ENCODE measurements at places on chromosomes 12 and 14.

DNA sequence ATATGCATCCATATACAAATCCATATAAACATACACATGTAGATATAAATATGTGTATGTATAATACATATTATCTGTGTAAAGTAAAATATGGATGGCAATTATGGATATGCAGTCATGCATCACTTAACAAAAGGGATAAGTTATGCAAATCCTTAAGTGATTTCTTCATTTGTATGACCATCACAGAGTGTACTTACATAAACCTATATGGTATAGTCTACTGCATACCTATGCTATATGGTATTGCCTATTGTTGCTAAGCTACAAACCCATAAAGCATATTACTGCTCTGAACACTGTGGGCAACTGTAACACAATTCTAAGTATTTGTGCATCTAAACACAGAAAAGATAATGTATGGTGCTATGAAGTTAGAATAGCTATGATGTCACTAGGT, 227.2 kb downstream of the SLC6A15 start:
- DNase-seq, result no peak

GRCh38 chr12:13713556-13714410, 267.6 kb downstream of the GRIN2B start:
- DNase-seq, result no peak

- DNase-seq, result no peak
Observed at GRCh38 chr12:49762468-49762847, 21.1 kb downstream of the TMBIM6 start.

GRCh38 chr12:127696963-127697362, 570.0 kb upstream of the TMEM132C start:
- DNase-seq, result no peak

- DNase-seq, result no peak
Observed at GRCh38 chr12:116880213-116880816, 926 bp downstream of the HRK start.

GRCh38 chr12:67794161-67794560, 145.6 kb downstream of the DYRK2 start:
- no peak for DNase-seq

DNA sequence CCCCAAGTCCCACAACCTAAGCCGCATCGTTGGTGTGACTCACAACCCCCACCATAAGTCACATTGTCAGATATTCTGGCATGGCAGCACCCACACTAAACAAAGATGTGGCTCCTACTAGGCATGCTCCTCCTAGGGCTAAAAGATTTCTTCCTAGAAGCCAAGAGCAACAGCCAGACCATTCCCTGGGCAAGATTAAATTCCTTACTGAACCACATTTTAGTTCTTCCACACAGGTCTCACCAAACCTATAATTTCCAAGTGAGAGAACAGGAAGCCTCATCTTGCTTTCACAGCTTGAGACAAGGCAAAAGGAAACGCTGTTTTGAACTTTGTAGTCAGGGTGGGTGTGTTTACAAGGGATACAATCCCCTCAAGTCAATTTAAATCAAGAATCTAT, 632.8 kb downstream of the DIO2 start:
- DNase-seq, result no peak

DNA sequence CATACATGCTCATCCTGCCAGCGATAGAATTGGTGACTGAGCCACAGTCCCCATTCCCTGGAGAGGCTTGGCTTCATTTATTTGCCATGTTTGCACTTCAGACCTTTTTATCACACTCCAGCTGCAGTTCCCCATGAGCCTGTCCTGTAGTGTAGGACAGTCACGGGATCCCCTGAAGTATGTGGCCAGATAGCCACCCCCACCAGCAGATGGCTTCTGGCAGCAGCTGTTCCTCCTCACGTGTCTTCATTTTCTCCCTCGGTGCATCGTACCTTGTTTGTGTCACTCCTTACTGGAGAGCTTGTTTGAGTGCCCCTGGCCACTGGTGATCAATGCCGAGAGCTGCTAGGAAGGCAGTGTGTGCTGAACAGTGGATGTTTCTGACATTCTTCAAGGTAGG, 40.2 kb downstream of the UBE3B start:
- DNase-seq, result no peak

DNA sequence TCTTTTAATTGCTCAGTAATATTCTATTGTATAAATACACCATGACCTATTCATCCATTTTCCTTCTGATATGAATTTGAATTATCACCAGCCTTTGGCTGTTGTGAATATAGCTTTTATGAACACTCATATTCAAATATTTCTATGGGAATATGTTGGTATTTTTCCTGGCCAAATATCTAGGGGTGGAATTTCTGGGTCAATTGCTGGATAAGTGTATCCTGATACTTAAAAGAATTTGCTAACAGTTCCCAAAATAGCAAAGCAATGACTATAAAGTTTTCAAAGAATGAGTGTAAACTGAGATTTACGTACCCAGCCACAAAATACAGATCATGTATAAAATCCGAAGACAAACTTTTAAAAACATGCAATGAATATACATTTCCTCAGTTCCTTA, 148.7 kb upstream of the CLEC14A start:
- no peak for DNase-seq

DNA sequence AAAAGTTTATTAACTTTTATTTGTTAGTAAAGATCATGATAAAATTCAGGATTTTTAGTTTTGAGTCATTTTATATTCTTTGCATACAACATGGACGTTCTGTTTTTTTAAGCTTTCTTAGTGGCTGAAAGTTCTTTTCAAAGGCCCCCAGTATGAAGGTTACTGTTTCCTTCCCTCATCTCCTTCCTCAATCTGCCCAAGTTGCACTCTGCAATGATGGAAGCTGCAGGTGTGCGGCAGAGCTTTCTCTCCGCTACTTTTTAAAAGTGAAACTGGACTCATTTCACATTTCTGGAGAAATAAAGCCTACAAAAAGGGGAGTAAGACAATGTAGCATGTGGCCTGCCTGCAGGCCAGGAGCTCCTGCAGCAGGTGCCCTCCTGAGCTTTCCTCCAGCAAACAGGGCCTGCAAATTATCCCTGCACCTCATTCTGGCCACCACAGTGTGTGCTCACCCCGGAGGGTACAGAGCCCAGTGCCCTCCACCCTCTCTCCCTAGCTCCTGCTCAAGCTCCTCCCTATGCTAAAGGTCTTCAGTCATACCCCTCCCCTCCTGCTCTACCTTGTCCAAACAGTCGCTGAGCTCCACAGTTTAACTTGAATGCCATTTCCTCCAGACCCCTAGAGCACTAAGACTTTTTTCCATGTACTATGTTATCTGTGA, 78.9 kb downstream of the SETD3 start:
- DNase-seq, result no peak

GRCh38 chr14:99889268-99889667, 96.1 kb downstream of the EML1 start:
- no peak for DNase-seq

DNA sequence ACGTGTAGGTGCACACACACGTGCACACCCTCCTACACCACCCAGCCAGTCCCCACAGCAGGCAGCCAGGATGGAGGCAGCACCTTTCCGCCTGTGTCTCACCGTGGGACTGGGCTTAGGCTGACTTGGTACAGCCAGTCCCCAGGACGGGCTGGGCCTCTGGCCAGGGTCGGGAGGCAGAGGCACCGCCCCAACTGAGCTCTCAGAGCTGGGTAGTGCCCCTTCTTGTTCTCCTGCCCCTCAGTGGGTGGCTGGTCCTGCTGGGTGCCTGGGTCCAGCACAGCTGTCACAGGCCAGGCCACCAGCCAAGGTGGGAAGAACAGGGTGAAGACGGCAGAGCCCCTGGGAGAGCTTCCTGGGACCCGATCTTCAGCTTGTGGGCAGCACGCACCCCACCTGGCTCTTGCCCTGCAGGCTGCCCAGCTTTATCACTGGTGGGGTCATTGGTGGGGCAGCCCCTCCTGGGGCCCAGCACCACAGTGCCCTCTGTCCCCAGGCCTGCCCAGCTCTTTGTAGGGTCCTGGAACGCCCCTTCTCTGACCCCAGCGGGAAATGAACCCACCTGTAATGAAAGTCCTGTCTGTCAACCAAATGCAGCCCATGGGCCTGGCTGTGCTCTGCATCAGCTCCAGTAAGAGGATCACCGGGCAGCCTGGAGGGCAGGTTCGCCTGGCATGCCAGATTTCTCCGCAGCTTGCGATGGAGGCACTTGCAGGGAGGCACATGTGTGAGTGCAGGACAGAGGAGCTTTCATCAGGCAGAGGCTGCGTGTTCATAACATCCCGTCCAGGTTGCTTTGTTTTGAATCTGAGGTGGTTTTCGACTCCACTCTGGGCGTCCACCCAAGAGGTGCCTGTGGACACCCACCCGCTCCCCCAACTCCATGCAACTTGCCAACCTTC, 14.7 kb downstream of the CDCA4 start:
- no peak for DNase-seq

DNA sequence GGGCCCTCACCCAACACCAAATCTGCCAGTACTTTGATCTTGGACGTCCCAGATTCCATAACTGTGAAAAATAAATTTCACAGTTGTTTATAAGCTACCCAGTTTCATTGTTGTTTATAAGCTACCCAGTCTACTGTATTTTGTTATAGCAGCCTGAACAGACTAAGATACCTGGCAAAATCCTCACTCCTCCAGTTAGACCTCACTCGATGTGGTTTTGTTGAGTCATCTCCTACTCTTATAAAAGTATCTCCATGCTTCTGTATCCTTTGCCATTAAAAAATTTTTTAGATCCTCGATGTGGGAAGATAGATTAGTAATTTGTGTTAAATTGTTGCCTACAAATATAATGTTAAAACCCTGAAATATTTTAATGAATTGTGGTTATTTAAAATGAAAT, 16.0 kb downstream of the TXNDC16 start:
- DNase-seq, result no peak

DNA sequence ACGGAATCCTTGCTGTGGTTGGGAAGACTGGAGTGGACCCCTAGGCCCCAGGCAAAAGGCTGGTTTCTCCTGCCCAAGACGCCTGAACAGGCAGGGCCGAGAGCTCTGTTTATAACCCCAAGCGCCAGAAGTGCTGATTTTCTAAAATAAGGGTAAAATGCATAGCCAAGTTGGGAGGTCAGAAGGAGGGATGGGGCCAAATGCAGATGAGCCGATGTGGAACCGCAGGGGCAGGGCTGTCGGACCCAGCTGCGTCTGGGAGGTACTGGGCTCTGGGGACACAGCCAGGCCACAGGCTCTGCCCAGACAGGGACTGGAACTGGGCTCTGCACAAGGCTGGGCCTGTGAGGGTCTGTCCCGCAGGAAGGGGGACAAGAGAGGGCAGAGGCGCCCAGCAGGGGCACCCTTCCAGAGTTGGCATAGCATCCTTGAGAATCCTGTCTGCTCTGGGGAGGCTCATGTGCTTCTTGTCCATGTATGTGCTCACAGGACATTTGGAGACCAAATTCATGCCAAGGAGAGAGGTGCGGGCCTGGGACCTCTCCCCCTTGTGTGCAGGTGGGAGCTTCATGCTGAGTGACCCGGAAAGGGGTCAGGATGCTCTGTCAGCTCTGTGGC, 49.1 kb downstream of the JAG2 start:
- no peak for DNase-seq

DNA sequence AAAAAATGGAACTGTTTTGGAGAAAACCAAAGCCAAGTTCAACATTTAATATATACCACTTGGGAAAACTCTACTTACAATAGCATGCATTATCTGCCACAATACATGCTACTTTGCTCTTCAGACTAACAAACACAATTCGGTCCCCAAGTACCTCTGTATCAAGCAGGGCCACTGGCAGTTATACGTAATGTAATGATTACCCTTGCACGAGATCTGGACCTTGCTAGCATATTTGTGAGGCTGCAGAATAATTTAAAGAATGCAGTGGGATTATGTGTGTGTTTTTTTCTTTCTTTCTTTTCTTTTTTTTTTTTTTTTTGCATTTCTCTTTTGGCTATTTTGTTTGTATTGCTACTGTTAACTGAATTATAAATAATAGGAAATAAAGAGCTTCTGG, 22.8 kb upstream of the PYGL start:
- no peak for DNase-seq

DNA sequence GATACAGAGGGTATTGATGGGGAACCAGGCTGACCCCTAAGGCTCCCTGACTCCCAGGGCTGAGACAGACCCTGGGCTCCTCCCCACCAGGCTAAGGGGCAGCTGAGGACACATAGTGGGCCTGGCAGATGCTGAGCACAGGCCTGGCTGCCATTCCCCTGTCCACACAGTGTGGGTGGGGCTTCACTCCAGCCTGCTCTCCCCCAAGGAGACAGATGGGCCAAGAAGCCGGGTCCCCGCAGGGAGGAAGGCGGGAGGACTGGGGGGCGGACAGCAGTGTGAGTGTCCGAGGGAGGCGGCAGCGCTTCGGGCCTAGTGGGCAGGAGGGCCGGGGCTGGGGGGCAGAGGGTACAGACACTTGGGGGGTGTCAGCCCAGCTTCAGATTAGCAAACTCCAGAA, 32.0 kb downstream of the RFLNA start:
- DNase-seq, result no peak

GRCh38 chr12:1290716-1291115, 299.7 kb downstream of the ERC1 start:
- no peak for DNase-seq

DNA sequence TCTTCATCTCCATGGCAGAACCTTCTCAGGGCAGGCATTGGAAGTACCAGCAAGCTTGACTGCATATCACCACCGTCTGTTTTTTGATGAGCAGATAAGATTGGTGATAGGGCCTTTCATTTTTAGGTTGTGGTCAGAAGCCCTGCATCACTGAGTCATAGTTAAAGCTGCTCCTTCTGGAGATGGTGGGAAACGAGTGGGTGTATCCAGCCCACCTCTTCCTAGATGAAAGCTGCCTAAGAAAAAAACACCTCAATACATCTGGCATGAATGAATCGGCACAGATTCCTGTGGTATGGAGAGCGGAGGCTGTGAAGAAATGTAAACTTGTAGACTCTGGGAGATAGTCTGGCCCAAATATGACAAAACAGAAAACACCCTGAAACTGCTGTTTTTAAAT, 248.7 kb upstream of the EGLN3 start:
- DNase-seq, result no peak

DNA sequence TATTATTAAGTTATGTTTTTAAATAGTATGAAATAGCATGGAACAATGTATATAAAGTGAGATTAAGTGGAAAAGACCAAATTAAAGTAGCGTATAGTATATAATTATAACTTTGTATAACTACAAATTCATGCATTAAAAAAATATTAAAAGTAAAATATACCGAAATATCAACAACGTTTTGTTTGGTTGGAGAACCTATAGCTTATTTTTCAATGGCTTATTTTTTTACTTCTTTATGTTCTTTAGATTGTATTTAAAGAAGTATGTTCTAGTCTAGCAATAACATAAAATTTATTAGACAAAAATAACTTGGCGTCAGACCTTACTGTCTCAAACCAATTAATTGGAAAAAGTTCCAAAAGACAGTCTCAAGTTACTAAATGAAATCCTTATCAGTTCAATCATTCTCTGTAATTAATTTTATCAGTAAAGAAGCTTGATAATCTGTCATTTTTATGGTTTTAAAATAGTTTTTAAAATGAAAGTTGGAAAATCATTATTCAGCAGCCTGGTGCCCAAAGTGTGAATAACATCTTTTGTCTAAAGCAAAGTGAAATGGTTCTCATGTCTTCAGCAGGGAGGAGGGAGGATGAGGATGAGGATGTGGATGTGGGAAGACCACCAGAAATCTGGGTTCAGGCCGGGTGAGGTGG, 46.7 kb downstream of the IRAK3 start:
- no peak for DNase-seq
